Stimulated activated naive CD4-positive, alpha-beta T cell treated with Interleukin-2 at 50 U/mL for 16 hours (primary cell): ENCODE measurements at places on chromosomes 16 and 17.

DNA sequence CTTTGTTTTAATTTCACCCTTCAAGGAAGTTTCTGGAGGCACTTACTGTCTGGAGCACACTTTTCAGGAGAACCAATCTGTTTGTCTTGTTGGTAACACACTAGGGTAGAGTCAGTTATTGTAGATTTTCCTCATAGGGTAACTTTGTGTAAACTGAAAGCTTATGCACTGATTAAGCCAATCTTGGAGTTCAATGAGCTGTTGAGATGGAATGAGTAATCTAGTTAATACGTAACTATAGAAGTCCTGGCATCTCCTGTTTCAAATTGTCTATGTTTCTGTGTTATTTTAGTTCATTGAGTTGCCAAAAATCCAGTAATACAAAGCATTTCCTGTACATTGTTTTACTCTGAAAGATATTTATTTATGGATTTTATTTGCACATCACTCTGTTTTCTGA is 111.6 kb upstream of the HAS3 start:
- no peak for DNase-seq

DNA sequence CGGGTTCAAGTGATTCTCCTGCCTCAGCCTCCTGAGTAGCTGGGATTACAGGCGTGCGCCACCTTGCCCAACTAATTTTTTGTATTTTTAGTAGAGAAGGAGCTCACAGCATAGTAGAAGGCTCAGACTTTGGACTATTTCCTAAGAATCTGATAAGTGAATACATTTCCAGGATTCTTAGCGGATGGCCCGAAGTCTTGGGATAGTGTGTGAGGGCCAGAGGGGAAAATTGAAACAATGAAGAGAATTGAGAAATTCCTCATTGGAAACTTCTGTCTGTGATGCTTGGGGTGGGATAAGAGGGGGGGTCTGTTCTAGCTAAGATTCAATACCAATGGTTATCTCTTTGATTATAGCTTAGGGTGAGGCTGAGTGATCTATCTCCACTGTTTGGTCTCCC is 183.3 kb downstream of the MSI2 start:
- DNase-seq, result no peak

- no peak for DNase-seq
These were observed 21.6 kb upstream of the EVPL start for GRCh38 chr17:76048711-76049110.

DNA sequence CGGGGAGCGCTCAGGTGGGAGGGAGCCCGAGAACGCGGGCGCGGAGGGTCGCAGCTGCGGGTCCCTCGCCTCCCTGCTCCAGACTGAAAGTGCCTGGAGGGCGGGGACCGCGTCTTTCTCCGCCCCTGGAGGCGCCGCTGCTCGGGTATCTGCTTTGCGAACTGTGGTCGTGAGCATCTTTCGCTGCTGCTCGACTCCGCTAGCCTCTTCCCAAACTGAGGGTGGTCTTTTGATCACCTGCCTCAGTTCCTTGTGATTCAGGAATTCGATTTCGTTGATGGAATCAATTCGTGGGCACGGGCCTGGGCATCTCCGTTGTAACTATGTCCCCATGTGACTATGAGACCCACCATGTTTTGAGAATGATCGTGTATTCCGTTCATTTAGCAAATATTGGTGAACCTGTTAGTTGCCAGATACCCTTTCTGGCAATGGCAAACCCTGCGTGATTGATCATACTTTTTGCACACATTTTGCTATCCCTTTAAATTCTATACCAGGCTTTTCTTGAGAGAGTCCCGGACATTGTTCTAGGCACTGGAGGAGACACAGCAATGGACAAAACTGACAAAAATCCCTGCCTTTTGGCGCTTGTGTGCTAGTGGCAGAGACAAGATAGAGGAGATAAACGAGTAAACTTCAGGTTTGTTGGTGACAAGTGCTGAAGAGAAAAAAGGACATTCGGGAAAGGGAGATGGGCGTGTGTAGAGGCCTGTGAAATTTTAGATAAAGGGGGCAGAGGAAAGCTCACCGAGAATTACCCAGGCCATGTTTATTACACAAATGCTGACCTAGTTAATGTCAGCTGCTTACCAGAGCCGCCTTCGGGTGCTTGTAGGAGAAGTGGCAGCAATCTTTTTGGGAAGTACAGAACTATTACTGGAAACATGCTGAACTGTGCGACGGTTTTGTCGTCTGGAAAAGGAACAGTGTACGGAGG is 948 bp downstream of the UTP18 start:
- no peak for DNase-seq

DNA sequence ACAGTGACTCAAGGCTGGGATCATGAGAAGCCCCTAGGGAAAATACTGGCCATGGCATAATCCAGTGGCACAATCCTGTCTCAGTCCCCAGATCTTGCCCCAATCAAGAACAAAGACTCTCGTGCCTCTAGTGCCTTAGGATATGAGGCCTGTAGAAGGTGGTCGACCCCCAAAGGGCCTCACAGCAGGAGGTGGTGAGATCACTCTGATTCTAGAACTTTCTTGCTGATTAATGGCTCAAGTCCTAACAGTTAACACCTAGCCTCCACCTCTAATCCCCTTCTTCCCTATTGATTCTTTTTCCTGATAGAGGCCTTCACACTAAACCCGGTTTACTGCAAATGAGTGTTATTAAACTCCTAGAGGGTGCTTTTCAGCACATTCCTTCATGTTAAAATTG is 176.8 kb downstream of the CCDC182 start:
- DNase-seq, result no peak

DNA sequence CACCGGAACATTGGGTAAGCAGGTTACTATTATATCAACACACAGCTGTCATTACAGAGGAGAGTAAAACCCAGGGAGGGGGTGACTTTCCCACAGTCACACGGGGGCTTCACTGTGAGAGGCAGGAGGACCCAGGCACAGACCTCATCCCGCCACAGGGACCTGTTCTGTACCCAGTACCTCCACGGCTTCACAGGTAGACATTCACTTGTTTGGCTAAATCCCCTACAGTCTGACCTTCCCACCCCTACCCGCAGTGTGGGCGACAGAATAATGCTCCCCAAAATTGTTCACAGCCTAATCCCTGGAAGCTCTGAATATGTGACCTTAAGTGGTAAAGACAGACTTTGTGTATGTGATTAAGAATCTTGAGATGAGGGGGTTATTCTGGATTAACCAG is 16.5 kb downstream of the LITAF start:
- no peak for DNase-seq

DNA sequence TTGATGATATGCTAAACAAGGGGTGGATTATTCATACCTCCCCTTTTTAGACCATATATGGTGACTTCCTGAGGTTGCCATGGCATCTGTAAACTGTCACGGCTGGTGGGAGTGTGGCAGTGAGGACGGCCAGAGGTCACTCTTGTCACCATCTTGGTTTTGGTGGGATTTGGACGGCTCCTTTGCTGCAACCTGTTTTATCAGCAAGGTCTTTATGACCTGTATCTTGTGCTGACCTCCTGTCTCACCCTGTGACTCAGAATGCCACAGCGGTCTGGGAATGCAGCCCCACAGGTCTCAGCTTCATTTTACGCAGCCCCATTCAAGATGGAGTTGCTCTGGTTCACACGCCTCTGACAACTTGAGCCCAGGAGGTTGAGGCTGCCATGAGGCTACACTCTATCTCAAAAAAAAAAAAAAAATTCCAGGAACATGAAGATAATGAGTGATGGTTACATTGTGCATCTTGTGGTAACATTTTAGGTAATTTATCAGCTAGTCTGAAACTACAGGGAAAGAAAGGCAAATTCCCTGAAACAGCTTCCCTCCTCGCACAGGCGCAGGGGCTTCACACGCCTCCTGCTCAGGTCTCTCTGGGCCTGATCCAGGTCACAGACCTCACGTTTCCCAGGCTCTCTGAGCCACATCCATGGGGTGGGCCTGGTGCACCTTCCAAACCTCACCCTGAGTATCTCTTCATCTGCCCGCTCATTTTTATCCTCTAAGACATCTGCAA is 15.3 kb upstream of the UBE2I start:
- no peak for DNase-seq

GRCh38 chr16:86065711-86066110 is 166.7 kb downstream of the IRF8 start:
- DNase-seq, result no peak

GRCh38 chr17:986322-986929 is 6.8 kb upstream of the NXN start:
- DNase-seq, result no peak

DNA sequence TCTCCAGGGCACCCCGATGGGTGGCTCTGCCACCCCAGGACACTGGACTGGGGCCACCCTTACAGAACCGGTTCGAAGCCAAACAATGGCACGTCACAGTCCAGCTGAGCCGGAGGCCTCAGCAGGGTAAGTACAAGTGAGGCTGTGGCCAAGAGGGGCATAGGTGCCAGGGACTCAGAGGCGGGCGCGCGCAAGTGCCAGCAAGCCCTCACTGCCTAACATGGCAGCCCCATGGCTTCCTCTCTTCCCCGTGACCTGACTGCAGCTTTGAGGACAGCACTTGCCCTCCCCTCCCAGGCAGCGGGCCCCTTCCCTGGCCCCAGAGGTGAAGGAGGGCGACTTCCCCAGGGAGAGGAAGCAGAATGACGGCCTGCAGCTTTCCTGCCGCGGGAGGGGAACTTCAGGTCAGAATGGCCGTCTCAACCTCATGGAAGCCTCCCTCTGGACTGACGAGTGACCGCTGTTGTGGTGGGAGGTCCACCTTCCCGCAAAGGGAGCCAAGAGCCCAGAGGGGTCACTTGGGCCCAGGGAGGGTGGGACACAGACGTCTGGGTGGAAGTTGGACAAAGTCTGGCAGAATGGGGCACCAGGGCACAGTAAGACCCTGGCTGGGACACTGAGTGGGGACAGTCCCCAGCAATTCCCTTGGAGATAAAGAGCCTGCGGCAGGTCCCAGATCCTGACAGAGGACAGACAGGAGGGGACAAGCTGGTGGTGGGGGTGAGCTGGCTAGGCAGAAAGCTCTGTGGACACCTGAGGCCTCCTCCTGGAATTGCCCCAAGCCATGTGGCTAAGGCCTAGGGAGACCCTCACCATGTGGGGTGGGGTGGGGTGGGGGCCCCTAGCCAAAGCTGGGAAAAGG is 52.1 kb upstream of the TOB1 start:
- no peak for DNase-seq
